ENCODE measurements at places on chromosomes 2 and 18.
A peak's percentile ranks its signal among the peaks of the same experiment; 100 is the strongest.

GRCh38 chr2:65103013-65103715, 26.7 kb downstream of the RAB1A start:
- no peak for DNase-seq

DNA sequence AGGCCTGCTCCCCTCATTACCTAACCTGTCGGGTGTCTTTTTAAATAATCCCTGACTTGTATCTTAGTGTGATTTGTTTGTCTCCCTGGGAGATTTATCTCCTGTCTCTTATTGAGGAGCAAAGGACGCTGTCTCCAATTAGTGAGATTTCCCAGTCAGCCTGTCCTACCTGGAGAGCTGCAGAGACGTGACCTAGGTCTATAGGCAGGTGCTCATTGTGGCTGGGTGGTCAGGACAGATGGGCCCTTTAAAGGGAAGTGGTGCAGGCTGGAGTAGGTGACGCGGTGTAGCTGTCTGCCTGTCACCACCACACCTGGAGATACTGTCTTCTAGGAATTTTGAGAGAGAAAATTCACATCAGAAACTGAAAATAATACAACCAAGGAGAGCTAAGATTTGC, 28.0 kb downstream of the PLB1 start:
- DNase-seq, result no peak

- DNase-seq, result no peak
Observed at GRCh38 chr2:36267194-36267593, 88.4 kb upstream of the CRIM1 start.

GRCh38 chr2:156800781-156801361, 364.7 kb downstream of the GPD2 start:
- no peak for DNase-seq

DNA sequence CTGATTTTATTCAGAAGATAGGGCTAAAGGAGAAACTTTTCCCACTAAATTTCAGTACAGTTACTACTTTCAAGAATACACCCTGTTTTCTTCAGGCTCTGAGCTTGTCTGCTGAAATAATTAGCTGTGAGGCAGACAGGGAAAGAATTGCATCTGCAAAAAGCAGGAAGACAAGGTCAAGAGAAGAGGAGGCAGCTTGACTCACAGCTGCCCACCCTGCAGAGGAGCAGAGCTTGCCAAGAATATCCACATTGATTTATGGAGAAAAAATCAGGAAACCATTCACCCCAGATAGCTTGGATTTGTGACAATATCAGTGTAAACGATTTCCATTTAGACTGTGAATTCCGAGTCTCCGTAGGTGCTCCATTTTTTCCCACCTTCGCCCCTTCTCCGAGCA, 49.0 kb downstream of the ACTR2 start:
- no peak for DNase-seq

- DNase-seq, result no peak
Observed at GRCh38 chr2:95356821-95357700, 45.4 kb upstream of the FAHD2A start.

GRCh38 chr2:210919128-210919527, 362.7 kb downstream of the CPS1 start:
- no peak for DNase-seq

GRCh38 chr2:178482437-178482836, 2.2 kb downstream of the PLEKHA3 start:
- DNase-seq, result no peak

- no peak for DNase-seq
Observed at GRCh38 chr2:213290501-213290900, 6.2 kb downstream of the SPAG16 start.

GRCh38 chr2:178799305-178799704, 7.9 kb downstream of the TTN start:
- DNase-seq, result no peak

DNA sequence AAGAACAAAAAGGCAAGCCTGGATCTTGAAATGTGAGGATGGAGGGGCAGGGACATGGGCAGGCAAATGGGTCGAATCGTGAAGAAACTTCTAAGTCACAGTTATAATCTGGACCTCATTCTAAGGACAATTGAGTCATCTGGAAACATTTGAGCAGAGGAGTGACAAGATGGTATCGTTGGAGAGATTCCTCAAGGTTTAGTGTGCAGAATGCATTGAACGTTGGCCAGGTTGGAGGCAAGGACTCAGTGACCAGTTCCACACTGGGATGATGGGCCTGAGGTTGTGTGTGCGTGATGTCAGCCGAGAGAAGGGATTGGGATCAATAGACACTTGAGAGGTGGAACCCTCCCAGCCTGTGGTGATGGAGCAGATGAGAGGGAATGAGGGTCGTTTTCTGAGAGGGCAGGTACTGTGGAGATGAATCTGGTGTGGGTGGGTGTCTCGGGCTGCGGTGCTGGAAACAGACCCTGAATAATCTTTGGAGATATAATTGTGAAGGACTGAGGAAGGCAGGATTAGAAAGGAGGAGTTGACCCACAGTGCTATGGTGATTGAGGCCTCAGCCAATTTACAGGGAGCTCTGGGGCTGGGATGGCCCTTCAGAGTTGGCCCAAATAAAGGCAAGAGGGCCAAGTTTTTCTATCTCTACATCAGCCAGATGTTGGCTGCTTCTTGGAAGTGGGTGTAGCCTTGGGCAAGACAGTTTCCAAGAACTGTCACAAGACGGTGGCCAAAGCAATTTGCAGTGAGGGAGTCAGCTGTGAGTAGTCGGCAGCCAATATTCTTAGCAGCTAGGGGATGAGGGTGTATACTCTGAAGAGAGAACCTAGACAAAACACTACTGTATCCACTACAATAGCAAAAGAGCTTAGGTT, 5.8 kb upstream of the ZNF532 start:
- no peak for DNase-seq

- DNase-seq, result no peak
Observed at GRCh38 chr2:1814616-1815015, 70.3 kb upstream of the PXDN start.

- DNase-seq, result no peak
Observed at GRCh38 chr2:58601017-58601416, 359.9 kb upstream of the FANCL start.

- DNase-seq, result no peak
Observed at GRCh38 chr2:6148882-6149281, 456.7 kb downstream of the SOX11 start.

DNA sequence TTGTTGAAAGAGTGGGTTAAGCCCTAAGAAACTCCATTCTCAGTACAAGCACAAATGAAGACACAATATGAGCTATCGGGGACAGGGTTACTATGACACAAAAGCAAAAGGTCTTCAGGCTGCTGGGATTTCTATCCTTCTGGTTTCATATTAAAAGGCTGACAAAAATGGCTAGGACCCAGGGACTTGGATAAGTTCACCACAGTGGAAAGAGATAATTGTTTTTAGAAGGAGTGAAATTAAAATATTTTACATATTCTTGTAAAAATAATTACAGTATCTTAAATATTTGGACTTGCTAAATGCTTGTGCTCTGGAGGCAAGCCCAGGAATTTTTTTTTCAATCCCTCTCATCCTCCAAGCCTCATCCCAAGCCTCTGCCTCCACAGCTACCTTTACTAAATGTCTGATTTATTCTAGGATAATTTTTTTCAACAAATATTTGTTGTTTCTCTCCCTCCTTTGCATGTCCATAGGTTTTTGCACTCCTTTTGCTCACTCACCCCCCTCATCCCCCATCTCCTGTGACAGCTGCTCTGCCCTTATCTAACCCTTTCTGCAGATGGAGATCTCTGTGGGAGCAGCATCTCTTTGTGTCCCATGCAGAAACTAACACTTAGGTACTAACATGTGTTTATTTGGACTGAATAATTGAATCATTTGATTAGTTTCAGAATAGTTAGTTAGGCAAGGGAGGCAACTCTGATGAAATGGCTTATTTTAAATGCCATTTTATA, 47.8 kb upstream of the NABP1 start:
- DNase-seq, result no peak

GRCh38 chr2:192029089-192029488, 165.6 kb downstream of the TMEFF2 start:
- DNase-seq, result no peak

GRCh38 chr2:84276590-84277255, 182.4 kb downstream of the SUCLG1 start:
- DNase-seq, result no peak

GRCh38 chr18:43274526-43274925, 2.8 kb downstream of the SYT4 start:
- DNase-seq, result no peak

DNA sequence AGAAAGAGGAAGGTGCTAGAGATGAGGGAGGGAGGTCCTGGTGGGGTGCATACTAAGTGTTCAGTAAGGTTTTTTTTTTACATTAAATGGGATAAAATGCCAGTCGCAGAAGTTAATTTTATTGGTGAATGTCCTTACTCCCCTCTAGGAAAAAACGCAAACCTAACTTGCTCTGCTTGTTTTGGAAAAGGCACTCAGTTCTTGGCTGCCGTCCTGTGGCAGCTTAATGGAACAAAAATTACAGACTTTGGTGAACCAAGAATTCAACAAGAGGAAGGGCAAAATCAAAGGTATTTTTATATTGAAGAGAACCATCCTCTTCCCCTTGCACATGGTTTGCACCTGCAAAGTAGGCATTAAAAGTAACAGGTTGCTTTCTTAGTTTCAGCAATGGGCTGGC, 12.7 kb upstream of the IL18R1 start:
- no peak for DNase-seq

DNA sequence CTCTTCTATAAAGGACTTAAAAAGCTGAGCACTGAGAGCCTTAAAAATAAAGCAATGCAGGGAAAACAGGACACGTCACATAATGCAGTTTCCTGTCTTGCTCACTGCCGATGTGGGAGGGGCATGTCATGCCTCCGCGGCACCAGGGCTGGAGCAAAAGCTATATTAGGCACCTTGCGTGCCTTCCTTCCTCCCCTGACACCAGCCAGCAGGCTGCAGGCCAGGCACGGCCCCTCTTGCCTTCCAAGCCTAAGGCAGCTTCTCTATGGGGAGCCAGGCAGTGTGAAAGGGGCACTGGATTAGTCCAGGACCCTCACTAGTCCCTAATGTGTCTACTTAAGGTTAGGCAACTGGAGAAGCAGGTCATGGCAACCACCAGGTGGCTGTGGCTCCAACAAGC, 26.3 kb downstream of the MRPL35 start:
- peak; percentile 51 for DNase-seq

GRCh38 chr2:228474466-228474865, 293.0 kb upstream of the SPHKAP start:
- no peak for DNase-seq

DNA sequence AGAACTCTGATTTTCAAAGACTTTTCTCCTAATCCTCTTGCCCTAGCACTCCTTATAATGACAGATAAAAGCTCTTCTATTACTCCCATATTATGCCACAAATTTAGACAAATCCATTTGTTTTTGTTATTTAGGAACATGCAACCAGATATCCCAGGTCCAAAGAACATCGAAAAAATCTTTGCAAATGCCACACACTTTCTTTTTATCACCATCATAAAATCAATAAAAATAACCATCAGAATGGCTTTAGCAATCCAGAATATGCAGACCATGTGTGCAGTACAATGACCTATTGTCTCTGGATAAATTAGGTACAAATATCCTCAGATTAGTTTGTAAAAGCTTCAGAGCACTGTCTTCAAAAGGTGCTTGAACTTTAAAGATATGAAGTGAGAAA, 376.2 kb upstream of the TCF4 start:
- no peak for DNase-seq

DNA sequence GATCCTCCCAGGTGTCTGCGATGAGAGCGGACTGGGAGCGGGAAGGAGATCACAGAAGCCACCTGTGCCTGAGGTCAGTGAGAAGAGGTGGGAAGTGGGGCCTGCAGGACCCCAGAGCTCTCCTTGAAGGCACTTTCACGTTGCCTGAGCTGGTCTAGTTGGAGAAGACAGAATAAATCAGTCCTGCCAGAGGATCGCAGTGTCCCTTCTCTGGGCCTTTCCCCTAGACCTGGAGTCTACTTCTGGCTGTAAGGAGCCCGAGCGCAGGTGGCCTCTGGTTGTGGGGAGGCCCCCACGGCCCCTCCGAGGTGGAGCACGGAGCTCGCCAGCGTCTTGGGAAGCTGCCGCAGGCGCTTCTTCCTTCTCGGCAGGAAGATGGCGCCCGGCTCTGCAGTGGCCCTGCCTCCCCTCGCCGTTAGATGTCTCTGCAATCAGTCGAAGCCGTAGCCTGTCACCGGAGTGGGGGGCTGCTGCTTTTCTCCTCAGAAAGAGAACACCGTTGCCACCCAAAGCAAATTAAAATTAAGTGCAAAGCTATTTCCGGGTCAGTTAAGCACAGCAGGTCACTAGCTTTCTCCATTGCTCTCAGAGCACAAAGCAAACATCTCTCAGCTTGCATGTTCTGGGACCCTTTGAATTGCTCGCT, 212.0 kb upstream of the MYT1L start:
- peak; percentile 48 for DNase-seq

- DNase-seq, result no peak
Observed at GRCh38 chr2:6474161-6475140, 391.3 kb downstream of the CMPK2 start.

DNA sequence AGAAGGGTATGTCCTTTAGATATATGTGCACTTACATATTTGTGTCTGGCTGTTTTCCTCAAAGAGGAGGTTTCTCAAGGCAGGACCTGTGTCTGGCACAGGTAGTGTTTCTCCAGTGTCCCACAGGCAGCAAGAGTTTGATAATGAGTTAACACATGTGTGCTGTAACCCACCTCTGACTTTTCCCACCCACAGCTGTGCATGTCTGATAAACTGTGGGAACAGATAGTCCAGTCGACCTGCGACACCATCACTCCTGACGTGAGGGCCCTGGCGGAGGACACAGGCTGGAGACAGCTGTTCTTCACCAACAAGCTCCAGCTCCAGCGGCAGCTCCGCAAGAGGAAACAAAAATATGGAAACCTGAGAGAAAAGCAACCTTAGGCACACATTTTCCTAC, 58.2 kb downstream of the SLC16A14 start:
- no peak for DNase-seq

GRCh38 chr2:111537078-111537655, 346.8 kb downstream of the ANAPC1 start:
- DNase-seq, result no peak

DNA sequence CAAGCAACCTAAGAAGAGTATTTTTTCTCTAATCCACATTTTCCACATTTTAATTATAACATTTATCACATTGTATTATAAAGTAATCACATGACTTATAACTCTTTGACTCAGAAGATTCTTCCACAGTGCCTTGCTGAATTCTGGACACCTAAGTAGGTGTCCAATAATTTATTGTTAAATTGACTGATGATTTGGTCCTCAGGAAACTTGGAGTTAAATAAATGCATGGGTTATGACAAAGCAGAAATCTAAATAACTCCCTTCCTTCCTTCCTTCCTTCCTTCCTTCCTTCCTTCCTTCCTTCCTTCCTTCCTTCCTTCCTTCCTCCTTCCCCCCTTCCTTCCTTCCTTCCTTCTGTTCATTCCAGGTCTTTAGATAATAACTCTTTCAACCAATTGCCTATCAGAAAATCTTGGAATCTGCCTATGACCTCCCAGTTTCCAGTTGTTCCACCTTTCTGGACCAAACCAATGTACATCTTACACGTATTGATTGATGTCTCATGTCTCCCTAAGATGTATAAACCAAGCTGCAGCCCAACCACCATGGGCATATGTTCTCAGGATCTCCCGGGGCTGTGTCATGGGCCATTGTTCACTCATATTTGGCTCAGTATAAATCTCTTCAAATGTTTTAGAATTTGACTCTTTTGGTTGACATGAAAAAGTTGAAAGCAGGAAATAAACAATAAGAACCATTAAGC, 10.4 kb upstream of the KDSR start:
- DNase-seq, result no peak

- no peak for DNase-seq
Observed at GRCh38 chr2:168926621-168927386, 25.7 kb downstream of the G6PC2 start.

- DNase-seq, result no peak
Observed at GRCh38 chr2:39494784-39495251, 57.7 kb upstream of the MAP4K3 start.
